ENCODE measurements at places on chromosomes 16 and 17.

GRCh38 chr16:65698791-65699321, 577.0 kb upstream of the CDH11 start:
- DNase-seq: no peak

DNA sequence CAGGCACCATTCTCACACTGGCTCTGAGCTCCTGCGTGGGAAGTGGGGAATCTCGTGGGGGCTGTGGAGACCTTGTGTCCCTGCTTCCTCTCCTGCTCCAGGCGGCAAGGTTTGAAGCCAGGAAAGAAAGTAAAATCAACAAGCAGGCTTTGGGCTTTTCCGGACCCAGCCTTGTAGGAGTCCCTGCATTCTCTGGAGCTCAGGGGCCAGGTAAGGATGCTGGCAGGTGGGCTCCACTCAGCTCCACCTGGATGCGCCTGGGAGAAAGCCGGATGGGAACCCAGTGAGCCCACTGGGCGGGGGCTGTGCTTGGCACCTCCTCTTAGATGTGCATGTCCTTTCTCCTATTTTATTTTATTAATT, 362.5 kb downstream of the SEC14L1 start:
- no peak for DNase-seq

DNA sequence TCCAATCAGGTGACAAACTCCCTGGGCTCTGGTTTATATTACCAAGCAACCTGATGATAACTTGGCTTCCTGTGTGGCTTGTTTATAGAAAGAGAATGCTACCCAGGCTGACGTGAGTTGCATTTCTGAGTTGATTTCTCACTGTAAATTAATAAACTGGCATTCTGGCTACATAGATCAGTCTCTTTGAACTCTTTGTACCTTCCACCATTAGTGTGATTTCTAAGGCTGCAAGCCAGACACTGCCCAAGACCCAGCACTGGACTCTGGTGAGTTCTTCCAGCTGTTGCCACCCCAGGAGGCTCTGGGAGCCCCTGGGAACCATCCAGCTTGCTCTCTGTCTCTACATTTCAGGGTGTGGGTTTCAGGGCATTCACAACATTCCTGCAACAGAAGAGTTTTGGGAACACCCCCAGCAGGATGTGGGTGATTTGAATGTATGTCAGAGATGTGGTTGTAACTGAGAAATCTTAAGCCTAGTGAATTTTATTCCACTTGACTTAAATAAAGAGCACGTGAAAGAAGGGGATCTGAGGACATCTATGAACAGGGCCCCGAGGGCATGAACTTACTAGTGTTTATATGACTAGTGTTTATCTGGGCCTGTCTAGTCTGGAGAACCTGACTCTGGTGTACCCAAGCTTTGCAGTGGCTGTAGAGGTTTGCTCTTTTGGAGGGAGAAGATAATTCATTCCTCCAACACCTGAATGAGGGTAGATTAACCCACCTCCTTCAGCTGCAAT, 30.3 kb upstream of the LRRC37A start:
- DNase-seq: no peak

DNA sequence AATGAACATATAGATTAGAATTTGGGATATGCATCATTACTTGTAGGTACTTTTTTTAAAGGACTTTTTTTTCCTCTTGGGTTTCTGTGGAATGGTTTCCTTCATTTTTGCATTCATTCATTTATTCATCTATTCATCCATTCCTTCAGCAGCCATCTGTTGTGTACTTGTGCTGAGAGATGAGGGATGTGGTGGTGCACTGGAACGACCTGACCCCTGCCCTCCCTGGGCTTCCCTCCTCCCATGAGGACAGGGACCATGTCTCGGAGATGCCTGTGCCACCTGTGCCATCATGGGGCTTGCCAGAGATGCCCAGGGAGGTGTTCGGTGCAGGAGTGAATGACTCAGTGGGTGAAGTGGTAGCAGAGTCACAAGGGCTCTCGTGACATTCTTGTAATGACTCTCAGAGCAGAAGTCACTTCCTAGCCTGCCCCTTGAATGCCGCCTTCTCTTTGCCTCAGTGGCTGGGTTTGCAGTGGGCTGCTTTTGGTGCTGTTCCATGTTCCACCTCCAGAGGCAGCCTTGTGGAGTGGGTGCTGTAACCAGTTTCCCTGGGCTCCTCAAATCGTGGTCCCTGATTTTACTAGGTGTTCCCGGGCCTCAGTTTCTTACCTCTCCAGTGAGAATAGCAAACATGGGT, 43.9 kb downstream of the CLEC16A start:
- DNase-seq: no peak

GRCh38 chr17:44555099-44555498, 2.2 kb upstream of the FZD2 start:
- DNase-seq: no peak

DNA sequence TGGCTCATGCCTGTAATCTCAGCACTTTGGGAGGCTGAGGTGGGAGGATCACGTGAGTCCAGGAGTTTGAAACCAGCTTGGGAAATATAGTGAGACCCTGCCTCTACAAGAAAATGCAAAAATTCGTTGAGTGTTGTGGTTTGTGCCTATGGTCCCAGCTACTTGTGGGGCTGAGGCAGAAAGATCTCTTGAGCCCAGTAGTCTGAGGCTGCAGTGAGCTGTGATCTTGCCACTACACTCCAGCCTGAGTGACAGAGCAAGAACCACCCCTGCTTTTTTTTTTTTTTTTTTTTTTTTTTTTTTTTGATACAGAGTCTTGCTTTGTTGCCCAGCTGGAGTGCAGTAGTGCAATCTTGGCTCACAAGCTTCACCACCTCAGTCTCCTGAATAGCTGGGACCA, 34.0 kb downstream of the ITGB3 start:
- DNase-seq: no peak

- DNase-seq: no peak
These were observed 27.2 kb downstream of the MAP3K14 start for GRCh38 chr17:45289301-45290268.

DNA sequence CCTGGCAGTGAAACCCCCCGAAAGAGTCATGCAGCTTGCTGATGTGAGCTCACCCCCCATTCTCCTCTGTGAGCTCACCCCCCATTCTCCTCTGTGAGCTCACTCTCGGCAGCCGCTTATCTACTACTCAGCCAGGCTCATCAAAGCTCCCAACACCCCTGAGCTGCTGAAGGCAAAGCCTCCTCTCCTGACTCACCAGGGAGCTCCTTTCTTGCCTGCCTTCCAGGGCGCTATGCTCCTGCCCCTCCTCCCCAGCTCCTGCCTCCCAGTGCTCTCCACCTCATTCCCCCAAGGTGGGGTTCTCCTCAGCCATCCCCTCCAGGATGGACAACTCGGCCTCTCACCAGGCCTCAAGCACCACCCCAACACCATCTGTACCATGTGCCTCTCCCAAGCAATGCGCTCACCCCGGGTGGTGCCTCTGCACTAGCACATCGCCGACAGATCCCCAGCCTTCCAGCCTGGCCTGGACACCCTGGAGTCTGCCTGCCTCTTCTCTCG, 27.7 kb upstream of the FAAP100 start:
- no peak for DNase-seq

- DNase-seq: no peak
These were observed 7.4 kb downstream of the ALOXE3 start for GRCh38 chr17:8110907-8111306.

DNA sequence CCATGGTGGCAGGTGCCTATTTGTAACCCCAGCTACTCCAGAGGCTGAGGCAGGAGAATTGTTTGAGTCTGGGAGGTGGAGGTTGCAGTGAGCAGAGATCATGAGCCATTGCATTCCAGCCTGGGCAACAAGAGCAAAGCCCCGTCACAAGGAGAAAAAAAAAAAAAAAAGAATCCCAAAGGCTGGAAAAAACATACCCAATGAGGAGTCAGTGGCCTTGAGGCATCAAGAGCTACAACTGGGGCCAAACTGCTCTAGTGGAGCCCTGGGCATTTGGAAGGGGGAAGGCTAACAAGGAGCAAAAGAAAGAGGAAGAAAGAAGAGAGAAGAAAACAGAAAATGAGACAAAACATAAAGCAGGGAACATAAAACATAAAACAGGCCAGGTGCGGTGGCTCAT, 6.9 kb downstream of the CHST6 start:
- DNase-seq: no peak

DNA sequence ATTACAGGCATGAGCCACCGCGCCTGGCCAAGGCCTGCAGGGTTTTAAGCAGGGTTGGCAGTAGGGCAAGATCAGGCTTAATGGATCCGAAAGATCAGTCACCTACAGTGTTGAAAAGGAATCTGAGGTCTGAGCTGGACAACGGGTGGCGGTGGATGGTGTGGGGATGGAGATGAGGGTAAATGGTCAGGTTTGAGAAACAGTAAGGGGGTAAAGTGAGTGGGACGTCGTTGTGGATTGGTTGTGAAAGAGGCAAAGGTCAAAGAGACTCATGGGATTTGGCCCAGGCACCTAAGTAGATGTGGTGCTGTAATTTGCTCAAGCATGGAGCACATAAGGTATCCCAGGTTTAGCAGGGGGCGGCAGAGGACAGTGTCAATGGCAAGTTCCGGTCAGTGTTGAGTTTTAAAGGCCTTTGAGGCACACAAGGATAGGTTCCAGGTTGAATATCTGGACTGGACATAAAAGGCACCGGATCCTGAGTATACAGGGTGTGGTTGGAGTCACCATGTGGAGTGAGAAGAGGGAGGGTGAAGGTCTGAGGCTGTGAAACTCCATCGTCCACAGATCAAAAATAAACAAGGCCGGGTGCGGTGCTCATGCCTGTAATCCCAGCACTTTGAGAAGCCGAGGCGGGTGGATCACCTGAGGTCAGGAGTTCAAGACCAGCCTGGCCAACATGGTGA, 1.1 kb upstream of the SLC16A5 start:
- DNase-seq: no peak

GRCh38 chr16:14193316-14193871, 122.3 kb downstream of the MRTFB start:
- DNase-seq: no peak

DNA sequence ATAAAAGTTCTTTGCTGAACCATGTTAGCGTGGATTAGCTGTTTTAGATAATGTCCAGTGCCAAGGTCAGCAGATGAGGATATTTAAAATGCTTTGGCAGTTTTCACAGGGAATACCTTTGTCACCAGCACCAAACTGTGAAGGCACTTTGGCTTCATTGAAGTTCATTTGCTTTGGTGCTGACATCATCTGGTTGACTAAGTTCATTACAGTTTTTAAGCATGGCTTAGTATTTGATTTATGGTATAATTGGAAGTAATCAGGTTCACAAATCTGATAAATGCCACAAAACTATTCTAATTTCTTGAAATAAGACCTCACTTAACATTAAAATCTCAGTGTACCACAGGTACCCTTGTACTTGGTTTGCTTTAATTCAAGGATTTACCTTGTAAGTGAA, 4.3 kb downstream of the GID4 start:
- no peak for DNase-seq

- no peak for DNase-seq
These were observed 69.1 kb downstream of the METRNL start for GRCh38 chr17:83148317-83149028.

- no peak for DNase-seq
These were observed 7.0 kb upstream of the OR2C1 start for GRCh38 chr16:3348547-3349167.

DNA sequence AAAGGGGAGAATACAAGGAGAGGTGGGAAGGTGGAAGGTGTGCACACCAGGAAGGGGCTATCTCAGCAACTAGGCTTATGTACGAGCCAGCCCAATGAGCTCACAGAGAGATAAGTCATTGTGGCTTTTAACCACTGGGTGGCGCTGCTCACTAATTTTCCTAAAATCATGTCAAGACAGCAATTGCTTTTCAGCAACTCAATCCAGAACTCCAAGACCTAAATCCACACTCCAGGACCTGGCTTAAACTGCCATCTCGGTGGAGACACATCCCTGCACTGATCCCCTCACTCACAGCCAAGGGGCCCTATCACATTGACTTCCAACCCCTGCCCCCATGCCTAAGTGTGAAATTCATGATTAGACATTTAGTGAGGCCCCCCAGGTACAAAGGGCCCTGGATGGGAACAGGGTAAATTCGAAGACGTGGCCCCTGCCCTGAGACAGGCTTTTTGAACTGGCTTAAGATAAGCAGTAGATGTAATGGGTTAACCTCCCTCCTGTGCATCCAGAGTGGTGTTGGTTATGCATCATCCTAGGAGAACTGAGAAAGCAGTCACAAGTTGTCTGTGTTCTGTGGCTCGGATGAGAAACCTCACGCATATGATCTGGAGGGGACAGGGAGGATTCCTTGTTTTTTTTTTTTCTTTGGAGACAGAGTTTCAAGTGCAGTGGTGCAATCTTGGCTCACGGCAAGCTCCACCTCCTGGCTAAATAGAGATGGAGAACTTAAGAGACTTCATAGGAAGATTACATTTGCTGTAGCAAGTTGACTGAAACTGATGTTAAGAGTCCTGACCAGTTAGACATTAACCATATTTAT, 11.5 kb downstream of the CCL16 start:
- DNase-seq: peak; percentile 49

DNA sequence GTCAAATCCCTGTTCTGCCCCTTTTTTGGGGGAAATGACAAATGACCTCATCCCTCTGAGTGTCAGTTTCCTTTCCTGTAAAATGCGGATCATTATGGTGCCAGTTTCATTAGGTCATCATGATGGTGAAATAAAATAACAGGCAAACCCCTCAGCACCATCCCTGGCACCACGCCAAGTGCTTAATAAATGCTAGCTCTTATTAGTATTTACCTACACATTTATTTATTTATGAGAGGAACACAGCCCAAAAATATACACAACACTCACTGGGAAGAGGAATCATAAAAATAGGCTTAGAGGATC, 28.6 kb upstream of the GPRC5B start:
- no peak for DNase-seq

GRCh38 chr17:74194682-74195081, 8.8 kb upstream of the RPL38 start:
- no peak for DNase-seq

- no peak for DNase-seq
These were observed 2.9 kb upstream of the TMEM208 start for GRCh38 chr16:67223992-67224391.

DNA sequence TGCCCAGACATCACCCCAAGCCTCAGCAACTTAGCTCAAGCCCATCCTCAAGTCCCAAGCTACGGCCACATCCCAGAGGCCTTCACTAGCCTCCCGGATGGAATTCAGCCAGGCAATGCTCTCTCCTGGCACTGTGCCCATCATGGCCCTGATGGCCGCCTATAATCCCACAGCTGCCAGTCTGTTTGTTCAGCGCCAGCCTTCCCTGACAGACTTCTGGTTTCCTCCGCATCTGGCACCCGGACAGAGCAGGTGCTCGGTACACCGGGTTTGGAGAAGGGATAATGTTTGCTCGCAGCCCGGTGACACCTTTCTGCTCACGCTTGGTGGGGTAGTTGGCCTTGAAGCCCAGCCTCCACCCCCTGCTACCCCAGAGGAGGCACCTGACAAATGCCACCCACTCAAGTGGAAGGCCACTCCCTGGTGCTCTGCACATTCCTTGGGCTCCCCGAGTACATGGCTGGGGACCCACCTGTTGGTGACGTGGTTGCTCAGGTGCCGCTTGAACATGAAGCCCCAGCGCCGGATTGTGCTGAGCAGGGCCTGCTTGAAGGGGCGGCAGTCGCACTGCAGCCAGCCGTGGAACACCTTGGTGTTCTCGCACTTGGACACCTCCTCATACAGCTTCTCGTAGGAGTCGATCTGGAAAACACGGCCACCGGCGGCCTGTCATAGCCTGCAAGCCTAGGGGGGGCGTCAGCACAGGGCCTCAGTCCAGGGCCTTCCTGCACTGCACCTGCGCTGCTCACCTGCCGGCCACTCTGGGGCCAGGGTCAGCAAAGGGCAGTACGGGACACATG, 47.1 kb downstream of the DNAH17 start:
- DNase-seq: no peak

Data from activated B cell treated with CpG ODN at 0.5 μM for 24 hours (primary cell).